Right atrium auricular region (tissue), 2 donors: ENCODE measurements at places on chromosomes 3 and 15. TPM values are rescaled to one million over a fixed set of nuclear protein-coding genes. Genes with fewer than 3 reads are reported as not detected.

- no peak for DNase-seq
- H3K4me3 ChIP-seq: no peak overlapping the region
- H3K36me3 ChIP-seq: no peaks in the 10 kb centered on the region
- H3K4me1 ChIP-seq: no peaks in the 10 kb centered on the region
Observed at GRCh38 chr3:136955813-136956212, 2.0 kb upstream of the IL20RB start.

GRCh38 chr15:80885016-80885579 is 104.5 kb downstream of the MESD start:
- H3K27me3 ChIP-seq: no peaks in the 10 kb centered on the region
- H3K36me3 ChIP-seq: no peaks in the 10 kb centered on the region
- DNase-seq: no peak
- no peaks in the 10 kb centered on the region for H3K4me1 ChIP-seq
- no peak overlapping the region for H3K4me3 ChIP-seq

DNA sequence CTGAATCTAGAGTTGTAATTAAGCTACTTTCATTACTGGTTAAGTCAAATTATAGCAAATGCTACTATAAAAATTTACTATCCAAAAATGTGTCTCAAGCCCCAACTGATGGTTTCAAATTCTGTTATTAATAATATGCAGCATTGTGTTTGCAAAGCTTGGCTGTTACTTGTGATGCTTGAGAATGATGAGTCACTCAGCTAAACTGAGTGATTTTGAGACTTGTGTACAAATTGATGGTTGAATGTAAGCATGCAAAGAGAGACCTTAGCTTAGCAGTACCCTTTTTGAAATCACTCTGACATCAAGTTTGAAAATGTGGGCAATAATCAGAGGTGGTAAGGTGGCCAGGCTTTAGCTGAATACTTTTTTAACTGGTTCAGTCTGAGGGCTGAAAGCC is 27.6 kb downstream of the OPA1 start:
- no peaks in the 10 kb centered on the region for H3K27me3 ChIP-seq
- no peaks in the 10 kb centered on the region for H3K4me1 ChIP-seq
- H3K4me3 ChIP-seq: no peak overlapping the region

DNA sequence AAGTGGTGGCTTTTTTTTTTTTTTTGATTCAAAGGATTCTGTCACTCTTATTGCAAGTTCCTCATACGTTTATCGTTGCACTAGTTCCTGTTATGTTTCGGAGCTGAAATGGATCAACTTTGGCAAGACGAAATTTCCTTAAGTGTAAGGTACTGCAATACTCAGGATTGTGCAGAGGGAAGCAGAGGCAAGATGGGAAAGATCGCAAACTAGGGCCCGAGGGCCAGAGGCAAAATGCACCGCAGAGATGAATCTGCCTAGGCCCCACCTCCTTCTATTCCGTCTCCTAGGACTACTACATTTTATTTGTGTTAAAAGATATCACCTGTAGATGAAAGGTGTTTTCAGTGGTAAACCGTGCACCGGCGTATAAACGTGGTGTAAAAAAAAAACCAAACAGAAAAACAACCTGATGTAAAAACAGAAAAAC is 331 bp downstream of the RNU6-1 start:
- H3K36me3 ChIP-seq: no peaks in the 10 kb centered on the region
- DNase-seq: no peak
- peak overlapping the region; percentile 94 for H3K4me3 ChIP-seq
- peaks cover 14% of the 10 kb centered on the region for H3K27me3 ChIP-seq
- no peaks in the 10 kb centered on the region for H3K4me1 ChIP-seq

DNA sequence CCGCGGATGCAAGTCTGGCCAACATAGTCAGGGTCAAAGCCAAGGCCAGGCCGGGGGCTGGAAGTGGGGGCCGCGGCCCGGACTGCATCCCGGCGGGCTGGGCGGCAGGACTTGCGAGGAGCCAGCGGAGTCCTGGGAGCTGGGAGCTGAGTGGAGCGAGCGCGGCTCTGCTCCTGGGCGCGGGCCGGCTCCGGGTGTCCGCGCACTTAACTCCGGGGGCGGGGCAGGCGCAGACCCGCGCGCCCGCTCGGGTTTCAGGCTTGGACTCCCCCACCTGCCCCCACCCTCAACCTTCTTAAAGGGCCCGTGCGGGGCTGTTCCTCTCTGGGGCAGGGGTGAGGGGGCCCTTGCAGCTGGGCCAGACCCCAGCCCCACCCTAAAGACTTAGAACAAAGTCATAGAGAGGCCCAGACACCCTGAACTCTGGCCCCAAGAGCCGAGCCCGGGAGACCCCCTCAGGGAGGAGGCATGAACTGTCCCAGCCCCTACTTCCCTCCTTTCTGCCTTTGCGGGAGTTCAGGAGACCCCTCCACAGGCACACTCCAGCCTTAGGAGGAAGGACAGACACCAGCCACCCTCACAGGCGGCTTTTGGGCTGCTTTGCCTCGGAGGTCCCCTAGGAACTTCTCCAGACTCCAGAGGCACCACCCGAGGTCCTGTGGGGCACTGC is at the start of gene CSPG4:
CSPG4 (minus strand) TSS at position 181 of the 670 bp plus-strand sequence; CDS start at position 88, 93 bp downstream.
- DNase-seq: no peak
- H3K27me3 ChIP-seq: no peaks in the 10 kb centered on the region
- H3K4me1 ChIP-seq: no peaks in the 10 kb centered on the region
- peak within 1 kb of the TSS; percentile 68 for H3K4me3 ChIP-seq
- H3K36me3 ChIP-seq: no peaks in the 10 kb centered on the region

The GHSR gene
- total RNA-seq: not detected

DNA sequence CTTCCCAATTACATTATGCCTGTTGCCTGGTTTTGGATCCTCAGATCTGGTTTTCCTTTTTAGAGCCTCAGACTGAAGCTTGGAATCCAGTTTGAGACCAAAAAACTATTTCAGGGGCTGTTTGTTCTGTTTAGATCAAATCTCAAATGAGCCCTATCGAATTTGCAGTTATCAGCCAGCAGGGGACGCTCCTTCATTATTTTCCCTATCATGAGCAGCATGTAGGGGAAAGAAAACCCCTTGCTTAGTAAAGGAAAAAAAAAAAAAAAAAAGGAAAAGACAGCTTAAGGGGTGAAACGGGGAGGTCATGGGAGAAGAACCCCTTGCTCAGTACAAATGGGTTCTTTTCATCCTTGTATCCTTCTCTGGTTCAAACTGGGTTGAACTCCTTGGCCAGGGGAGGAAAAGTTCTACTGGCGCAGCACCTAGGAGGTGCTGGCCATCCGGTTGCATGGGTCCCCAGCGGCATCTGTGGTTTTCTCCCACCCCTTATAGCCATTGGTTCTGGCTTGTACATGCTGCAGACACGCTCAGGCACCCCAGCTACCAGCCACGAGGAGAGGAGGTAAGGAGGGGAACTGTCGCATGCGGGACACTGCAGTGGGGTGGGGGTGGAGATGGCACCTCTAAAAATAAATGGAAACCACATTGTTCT is 1375.1 kb upstream of the ALCAM start:
- no peak overlapping the region for H3K4me3 ChIP-seq
- no peaks in the 10 kb centered on the region for H3K36me3 ChIP-seq
- no peak overlapping the region for H3K27ac ChIP-seq
- no peaks in the 10 kb centered on the region for H3K4me1 ChIP-seq
- no peaks in the 10 kb centered on the region for H3K27me3 ChIP-seq

DNA sequence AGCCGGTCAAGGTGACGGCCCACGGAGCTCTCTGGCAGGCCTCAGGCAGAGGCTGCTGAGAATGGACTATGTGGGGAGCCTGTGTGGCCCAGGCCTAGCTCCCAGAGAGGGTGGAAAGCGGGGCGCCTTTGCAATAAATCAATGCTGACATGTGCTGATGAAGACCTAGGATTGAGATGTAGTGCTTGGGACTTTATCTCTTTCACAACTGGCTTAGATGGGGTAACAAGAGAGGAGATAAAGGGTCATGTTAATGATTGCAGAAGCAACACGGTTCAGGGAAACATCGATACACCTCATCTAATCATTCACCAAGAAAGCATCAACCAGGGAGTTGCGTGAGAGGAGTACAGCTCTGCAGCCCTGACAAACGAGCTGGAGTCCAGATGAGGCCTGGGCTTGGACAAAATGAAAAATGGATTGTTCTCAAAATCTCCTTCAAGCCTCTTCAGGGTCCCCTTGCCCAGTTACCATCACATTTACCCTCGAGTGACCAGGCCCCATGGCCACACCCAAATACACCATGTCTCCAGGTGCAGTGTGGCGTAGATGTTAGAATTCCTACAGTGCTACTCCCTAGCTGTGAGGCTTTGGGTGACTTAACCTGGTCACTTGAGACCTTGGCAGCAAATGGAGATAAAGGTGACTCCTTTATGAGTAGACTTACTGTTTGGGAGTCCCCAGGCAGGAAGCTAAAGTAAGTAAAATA is 146.4 kb upstream of the LIPC start:
- no peak overlapping the region for H3K4me3 ChIP-seq
- no peak for DNase-seq
- H3K27me3 ChIP-seq: no peaks in the 10 kb centered on the region
- no peaks in the 10 kb centered on the region for H3K36me3 ChIP-seq
- H3K27ac ChIP-seq: no peak overlapping the region
- H3K4me1 ChIP-seq: no peaks in the 10 kb centered on the region

DNA sequence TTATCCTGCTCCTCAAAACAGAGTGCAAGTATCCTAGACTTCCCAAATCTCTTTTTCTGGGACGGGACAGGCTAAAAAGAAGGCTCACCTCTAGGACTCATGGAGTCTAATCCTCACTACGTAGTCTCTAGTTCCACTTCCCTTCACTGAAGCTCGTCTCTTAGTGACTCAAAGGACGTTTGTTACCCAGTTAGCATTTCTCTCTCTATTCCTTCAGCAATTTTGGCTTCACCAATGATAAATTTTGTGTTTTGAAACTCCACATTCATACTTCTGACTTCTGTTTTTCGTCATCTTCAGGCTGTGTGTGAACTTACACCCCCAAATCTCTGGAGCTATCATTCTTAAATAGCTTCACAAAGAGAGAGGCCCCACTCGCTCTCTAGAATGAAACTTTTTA is 627.1 kb downstream of the NAALADL2 start:
- no peak for DNase-seq
- no peaks in the 10 kb centered on the region for H3K36me3 ChIP-seq
- H3K27me3 ChIP-seq: no peaks in the 10 kb centered on the region
- no peaks in the 10 kb centered on the region for H3K4me1 ChIP-seq
- no peak overlapping the region for H3K27ac ChIP-seq

The BCL6 gene
- 53.0 TPM for total RNA-seq
